ENCODE measurements at places on chromosomes 7 and 10. TPM values are rescaled to one million over a fixed set of nuclear protein-coding genes. Genes with fewer than 3 reads are reported as not detected.

CPA4 gene
- 0.22 TPM for total RNA-seq

HABP2 gene
- total RNA-seq: not detected

PON1 gene
- not detected for total RNA-seq

HMX2 gene
- total RNA-seq: not detected

NEUROG3 gene
- total RNA-seq: not detected

GLRX3 gene
- total RNA-seq: 46.0 TPM

WAPL gene
- 33.5 TPM for total RNA-seq

RBP3 gene
- total RNA-seq: not detected

MKLN1 gene
- 88.0 TPM for total RNA-seq

STAMBPL1 gene
- total RNA-seq: 31.3 TPM

GDF10 gene
- 3.9 TPM for total RNA-seq

SLC26A3 gene
- total RNA-seq: 0.33 TPM

CYP3A7 gene
- not detected for total RNA-seq

RSU1 gene
- total RNA-seq: 57.0 TPM

DENND2A gene
- total RNA-seq: 6.8 TPM

GIMAP1 gene
- total RNA-seq: 10.4 TPM

PLAC9 gene
- total RNA-seq: 56.3 TPM

CCL24 gene
- 2.2 TPM for total RNA-seq

SYCE1 gene
- total RNA-seq: not detected

PRRT4 gene
- total RNA-seq: 24.7 TPM

ZCCHC24 gene
- 37.6 TPM for total RNA-seq

PSD gene
- 0.75 TPM for total RNA-seq

ACTR3C gene
- 0.38 TPM for total RNA-seq

TMEM178B gene
- total RNA-seq: 0.94 TPM

EXOC6 gene
- 10.5 TPM for total RNA-seq

CLRN3 gene
- total RNA-seq: not detected

SSBP1 gene
- total RNA-seq: 71.8 TPM

C7orf57 gene
- total RNA-seq: 0.22 TPM

PIP gene
- total RNA-seq: not detected

TAS2R41 gene
- not detected for total RNA-seq

ADRB1 gene
- 0.34 TPM for total RNA-seq

AS3MT gene
- total RNA-seq: not detected

OR2AE1 gene
- total RNA-seq: not detected

LIPN gene
- not detected for total RNA-seq

WASHC2C gene
- total RNA-seq: 43.0 TPM

ELAPOR2 gene
- 28.8 TPM for total RNA-seq

WNT8B gene
- total RNA-seq: not detected

All from subcutaneous adipose tissue (tissue), 4 donors.